T-helper 2 cell treated with Interferon-gamma antibody and Interleukin-4, amounts not matched to agents 5 μg/mL and 100 μg/mL, for 36 hours (primary cell): ENCODE measurements at places on chromosomes 2 and 18.

GRCh38 chr2:3282056-3282998 is 95.3 kb downstream of the EIPR1 start:
- no peak for DNase-seq

DNA sequence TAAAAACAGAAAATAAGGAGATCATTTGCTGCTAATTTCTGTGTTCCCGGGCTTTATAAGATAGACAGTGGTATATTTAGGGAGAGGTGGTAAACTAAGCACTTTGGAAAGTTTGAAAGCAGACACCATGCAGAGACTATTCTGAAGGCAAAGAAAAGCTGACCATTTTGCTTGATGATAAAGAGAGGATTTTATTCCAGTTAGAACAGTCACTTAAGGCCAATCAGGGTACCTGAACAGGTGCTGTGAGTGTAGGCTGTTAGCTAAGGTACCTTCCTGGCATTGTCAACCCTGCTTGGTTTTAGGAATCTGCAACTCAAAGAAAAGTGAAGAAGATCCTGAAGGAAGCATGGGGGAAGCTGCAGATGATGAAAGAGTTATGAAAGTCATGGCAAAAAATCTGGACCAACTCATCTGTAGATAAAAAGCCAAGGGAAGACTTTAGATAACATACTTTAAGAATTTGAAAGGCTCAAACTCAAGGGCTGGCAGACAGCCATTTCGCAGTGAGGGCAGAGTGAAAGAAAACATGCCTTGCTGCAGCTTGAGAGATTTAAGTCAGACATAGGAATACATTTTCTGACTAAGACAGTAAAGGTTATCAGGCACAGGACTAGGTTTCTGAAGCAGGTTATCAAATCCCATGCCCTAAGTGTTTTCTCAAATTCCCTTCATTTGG is 80.1 kb upstream of the ARL5A start:
- DNase-seq = no peak

DNA sequence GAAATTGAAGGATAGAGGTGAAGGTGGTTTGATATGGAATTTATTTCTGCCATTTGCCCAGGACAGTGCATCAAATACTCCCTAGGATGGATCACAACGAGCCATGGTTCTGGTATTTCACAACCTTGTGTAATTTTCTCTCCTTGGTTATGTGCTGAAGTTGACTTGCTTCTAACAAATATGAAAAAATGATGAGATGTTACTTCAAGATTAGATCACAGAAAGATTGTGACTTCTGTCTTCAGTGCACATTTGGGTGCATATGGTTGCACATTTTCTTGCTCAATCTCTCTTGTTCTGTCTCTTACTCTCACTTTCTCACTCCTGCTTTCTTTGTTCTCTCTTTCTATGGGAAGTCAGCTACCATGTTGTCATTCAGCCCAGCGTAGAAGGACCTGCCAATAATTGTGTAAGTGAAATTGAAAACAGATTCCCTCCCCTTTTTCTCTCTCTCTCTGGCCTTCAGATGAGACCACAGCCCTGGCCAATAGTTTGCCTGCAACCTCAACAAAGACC is 104.6 kb upstream of the RMDN2 start:
- no peak for DNase-seq

GRCh38 chr2:187301706-187302105 is 146.3 kb downstream of the CALCRL start:
- no peak for DNase-seq

GRCh38 chr2:23620841-23621341 is 235.9 kb downstream of the KLHL29 start:
- no peak for DNase-seq

DNA sequence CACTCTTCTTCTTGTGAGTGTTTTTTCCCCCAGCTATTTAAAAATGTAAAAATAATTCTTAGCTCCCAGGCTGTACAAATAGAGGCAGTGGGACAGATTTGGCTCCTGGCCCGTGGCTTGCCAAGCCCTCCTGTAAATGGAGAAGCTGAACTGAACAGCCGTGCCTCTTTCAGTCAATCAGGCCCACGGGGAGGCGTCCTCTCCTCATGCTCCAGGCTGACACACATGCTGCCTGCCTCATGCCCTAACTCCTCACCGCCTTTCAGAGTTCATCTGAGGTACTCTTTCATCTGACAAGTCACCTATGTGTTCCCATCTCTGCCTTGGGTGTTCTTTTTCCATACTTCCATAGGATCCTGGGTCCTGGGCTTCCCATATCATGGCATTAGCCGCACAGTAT is 58.9 kb downstream of the BMP10 start:
- DNase-seq = no peak

- DNase-seq = no peak
Measured at GRCh38 chr18:73679941-73680712, 467.5 kb downstream of the FBXO15 start.

DNA sequence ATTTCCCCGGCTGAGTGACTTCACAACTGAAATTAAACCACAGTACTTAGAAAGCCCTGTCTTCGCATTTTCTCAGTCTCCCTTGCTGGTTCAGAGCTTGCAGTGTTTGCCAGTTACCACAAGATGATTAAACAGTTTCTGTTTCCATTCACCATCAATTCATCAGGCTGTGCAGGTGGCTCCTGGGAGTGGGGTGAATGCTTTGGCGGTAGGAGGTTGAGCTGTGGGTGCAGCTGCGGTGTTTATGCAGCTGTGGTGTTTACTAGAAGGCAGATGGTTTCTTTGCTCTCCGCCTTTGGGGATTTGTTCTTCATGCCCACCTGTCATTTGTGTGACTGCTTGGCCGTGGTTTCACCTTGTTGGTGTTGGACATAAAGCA is 16.1 kb downstream of the ACOXL start:
- DNase-seq = peak; percentile 85

- DNase-seq = no peak
Measured at GRCh38 chr2:190766595-190766994, 114.0 kb upstream of the GLS start.

DNA sequence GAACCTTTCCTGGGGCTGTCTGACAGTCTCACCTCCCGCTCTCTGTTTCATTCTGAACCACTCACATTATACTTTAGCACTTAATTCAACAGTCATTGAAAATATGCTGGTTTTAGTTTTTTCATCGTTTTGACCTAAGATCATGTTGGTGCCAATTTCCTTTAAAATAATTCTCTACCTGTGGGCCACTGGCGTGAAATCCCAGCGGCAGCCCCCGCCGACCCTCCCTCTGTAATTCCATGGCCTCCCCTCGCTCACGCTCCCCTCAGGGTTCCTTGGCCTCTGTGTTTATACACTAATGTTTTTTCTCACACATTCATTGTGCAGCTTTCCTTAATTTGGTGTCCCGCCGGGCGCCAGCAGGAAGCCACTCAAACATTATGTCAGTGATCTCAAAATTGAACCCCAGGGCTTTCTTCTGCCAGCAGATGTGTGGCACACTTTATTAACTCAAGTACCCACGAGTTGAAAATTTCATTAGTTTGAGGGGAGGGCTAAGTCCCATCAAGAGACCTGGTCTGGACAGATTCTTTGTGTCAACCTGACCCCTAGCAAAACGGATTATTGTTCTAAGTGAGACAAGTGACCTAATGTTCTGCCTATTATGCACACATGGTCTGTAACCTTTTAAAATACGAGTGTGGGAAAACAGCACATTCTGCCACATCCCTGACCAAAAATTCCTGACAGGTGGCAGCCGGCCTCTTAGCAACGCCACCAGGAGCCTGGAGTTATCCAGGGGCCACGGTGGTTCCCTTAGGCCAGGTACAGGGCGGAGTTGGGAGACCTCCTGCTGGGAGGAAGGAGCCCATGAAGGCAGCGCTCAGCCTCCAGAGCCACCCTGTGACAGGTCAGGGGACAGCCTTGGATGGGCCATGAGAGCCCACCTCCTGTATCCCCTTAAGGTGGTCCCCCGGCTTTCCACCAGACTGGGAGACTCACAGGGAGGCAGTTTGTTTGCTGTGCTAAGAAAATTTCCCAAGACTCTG is 53.1 kb downstream of the APOB start:
- no peak for DNase-seq

GRCh38 chr2:192228685-192229084 is 34.0 kb upstream of the TMEFF2 start:
- no peak for DNase-seq

GRCh38 chr2:216920937-216921456 is 61.1 kb upstream of the TNP1 start:
- DNase-seq = no peak

- no peak for DNase-seq
Measured at GRCh38 chr18:6210349-6211173, 204.2 kb downstream of the L3MBTL4 start.

DNA sequence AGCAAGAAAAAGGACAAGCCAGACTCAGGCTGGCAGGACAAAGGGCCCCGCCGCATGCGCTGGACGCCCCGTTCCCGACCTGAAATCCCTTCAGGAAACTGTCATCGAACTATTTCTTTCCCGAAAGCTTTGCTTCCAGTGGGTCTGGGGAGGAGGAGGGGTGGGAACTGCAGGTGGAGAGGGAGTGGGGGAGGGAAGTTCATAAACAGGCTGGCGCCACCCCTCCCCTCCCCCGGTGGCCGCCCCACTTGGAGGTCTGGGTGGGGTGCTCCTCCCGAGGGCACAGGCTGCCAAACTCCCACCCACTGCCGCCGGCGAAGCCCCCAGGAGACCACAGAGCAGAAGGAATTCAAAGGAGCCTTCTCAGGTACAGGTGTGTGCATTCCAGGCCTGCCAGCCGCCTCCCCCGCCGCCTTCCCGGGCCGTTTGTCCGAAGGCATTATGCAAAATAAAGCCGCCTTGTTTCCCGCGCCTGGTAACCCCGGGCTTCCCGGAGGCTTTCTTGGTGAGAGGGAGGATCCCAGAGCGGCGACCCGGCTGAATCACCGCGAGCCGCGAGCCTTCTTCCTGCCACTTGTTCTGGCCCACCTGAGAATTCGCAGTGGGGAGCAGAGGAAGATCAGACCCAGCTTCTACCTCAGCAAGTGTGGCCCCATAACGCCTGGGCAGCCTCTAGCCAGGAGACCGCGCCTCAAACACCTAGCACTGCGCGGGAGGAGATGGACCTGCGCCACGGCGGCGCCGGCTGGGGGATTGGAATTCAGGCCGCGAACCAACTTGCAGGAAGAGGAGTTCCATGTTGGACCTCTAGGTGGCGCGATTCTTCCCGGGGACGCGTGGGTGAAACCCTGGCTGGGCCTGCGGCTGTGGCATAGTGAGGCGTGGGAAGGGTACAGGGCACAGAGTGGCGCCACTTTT is 101.9 kb downstream of the FOXI3 start:
- peak; percentile 59 for DNase-seq

GRCh38 chr18:422966-423365 is 77.5 kb downstream of the COLEC12 start:
- DNase-seq = no peak

DNA sequence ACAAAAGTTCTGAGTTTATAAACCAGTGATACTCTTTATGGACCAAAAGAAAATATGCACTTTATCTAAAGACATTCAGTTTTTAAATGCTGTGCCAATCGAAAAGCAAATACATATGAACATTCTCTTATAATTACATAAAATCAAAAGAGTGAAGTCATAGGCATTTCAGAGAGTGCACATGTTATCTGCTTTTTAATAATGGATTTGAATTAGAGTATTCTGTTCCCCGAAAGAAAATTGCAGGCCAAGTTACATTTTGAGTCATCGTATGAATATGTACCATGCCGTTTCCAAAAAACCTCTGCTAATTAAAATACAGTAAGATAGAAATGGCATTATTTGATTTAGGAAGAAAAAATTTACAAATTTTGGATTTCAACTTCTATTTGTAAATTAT is 565.7 kb downstream of the ZEB2 start:
- DNase-seq = no peak

DNA sequence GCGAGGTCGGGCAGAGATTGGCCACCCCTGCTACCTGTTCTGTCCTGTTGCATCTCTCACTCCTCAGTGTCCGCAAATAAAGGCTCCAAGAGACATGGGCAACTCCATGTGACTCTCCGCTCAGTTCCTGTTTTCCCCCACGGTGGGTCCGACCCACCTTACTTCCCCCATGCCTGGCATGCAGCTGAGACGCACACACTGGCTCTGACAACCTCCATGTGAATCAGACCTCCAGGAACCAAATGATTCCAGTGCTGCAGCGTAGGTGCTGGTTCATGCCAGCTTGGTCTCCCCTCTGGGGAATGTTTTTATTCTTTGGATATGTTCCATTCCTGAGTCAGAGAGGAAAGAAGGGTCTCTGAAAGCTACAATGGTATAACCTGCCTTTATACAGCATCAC is 221.5 kb downstream of the SH3RF3 start:
- DNase-seq = no peak

DNA sequence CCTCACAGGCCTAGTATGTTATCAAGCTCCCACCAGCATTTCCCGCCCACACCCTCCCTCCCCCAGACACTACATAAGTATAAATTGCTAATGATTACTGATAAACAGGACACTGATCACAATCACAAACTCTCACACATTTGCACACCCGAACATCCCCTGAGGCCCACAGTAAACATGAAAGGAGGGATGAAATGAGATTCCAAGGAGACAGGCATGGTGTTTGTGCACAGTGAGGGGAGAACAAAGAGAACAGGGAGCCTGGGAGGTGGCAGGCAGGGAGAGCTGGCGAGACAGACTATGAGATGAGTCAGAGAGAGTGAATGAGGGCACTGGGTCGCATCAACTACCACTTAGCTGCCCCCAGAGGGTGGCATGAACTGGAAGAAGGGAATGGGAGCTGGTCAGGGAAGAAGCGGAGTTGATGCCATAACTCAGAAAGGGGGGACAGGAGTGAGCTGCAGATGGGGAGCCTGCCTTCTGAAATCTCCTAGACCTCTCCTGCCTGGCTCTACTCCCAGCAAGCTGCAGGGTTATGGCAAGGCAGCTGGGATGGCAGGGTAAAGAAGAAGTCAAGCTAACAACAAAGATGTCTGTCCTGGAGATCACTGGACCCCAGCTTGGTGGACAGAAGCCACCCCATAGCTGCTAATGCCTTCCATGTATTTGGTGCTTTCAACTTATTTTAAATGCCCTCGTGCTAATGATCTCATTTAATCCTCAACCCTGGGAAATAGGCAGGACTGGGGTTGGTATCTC is 5.1 kb downstream of the KIF3C start:
- DNase-seq = no peak

GRCh38 chr2:105861200-105861599 is 116.5 kb downstream of the NCK2 start:
- DNase-seq = no peak

DNA sequence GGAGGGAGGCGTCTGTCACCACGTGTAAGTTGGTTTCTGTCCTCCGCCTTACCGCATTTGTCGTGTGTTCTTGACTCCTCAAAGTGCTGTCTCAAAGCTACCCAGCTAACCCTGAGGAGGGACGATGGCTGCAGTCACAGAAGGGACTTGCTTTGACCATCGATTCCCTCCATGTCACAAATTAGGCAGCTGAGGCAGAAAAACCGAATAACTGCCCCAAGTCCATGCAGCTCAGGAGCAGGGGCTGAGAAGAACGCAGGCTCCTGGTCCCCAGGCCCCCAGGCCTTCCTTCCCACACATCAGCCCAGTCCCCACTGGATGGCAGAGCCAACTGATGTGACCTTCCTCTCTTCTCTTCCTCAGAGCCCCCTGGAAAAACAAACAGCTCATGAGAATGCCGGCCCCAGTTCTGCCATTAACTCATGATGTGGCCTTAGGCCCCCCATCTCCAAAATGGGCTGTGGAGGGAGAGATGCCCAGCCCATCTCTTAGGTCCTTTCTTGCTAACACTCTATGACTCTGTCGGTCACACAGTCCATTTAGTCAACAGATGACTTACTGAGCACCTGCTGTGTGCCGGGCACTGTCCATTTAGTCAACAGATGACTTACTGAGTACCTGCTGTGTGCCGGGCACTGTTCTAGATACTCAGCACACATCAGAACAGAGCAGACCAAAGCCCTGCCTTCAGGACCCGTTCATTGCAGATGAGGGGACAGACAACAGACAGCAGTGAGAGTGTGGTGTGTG is 19.6 kb downstream of the MTERF4 start:
- DNase-seq = no peak
